ENCODE measurements at places on chromosomes 5 and 9.

- no peak for DNase-seq
Measured at GRCh38 chr5:76528547-76529331, 94.5 kb downstream of the F2RL2 start.

DNA sequence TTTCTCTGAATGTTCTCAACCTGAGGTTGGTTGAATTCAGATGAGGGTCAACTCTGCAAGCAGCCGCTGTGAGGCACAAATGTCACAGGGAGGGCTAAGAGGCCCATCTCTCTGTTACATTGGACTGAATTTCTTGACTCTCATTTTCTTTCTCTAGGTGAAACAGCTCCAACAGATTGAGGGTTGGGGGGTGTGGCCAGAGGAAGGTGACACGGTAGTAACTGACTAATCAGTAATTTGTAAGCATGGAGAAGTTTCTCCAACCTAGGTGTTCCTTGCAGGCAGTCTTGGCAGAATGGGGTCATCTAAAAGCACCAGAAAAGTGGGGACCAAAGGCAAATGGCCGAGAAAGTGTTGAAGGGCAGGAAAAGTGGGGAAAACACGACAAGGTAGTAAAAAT is 16.8 kb downstream of the CCT5 start:
- no peak for DNase-seq

DNA sequence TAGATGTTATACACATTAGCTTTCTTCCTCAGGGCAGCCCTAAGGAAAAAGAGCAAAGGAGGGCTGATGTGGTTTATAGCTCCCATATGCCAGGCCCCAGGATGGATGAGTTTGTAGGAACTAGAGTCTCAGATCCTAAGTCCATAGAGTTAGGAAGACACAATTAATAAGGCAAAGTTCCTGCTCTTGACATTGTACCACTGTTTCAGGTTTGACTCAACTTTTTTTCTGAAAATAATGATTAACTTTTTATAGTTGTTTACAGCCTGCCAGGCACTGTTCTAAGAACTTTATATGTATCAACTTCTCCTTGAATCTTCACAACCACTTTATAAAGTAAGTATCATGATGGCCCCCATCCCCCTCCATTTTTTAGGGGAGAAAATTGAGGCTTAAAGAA is 339.5 kb downstream of the PDE4D start:
- DNase-seq, result no peak

DNA sequence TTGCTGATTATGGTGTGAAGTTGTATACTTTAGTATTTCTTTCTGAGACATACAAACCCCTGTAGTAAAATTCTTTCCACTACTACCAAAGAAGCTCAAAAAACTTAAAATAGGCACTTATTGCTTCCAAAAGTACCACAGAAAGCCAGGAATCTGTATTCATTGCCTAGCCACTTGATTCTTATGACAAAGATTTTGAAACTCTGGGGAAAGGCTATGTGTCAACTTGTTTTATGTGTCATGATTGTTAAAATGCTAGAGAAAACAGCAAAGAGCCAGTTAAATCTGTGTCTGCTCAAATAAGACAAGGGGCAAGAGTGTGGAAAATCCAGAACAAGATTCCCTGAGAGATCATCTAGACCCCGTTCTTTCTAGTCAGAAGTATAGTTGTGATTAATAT is 6.0 kb downstream of the KIF2A start:
- DNase-seq, result peak; percentile 41

GRCh38 chr9:68706363-68707201 is 1.5 kb downstream of the PIP5K1B start:
- DNase-seq, result no peak

GRCh38 chr5:135310328-135310989 is 88.6 kb downstream of the MACROH2A1 start:
- DNase-seq, result no peak

- DNase-seq, result no peak
Measured at GRCh38 chr9:21210311-21210710, 3.4 kb upstream of the IFNA10 start.

DNA sequence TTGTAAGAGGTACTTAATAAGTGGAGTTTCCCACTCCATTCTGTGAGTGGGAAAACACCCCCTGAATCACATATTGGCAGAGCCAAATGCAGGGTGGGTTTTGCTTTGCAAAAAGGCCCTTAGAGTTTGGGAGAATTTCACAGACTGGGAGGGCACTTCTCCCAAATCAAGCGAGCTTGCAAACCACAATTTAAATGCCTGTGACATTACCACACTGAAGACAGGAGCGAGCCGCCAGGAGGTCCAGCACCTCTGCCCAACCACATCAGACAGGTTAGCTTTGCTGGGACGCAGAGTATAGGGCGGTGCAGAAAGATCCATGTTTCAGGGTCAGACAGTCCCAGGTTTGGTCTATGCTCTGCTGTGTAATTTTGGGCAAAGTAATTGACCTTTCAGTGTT is 2.3 kb downstream of the ALAD start:
- no peak for DNase-seq

DNA sequence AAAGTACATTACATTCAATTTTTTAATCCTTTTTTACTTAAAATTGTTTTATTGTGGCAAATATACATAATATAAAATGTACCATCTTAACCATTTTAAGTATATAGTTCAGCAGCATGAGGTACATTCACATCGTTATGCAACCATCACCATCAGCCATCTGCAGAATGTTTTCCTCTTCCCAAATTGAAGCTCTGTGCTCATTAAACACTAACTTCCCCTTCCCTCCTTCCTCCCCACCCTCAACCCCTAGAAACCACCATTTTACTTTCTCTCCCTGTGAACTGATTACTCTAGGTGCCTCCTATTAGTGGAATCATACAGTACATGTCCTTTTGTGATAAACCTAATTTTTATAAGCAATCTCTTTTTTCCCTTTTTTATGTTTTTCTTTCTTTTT is 15.6 kb downstream of the TEX53 start:
- DNase-seq, result peak; percentile 35

DNA sequence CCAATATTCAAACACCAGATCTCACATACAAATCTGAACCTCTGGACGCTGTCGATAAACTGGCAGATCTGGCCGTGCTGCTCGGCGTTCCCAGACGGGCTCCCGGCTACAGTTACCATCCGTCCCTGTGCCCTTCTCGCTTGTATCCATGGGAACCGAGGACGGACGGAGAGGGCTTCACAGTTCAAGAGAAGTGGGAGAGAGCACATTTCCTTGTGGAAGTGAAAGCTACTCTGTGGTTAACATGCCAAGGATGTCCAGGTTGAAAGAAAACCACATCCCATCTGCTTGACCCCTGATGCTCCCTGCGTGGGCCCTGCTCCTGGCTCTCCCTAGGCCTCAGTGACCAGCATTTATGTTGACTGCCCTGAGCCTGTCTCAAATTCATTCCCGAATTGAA is 6.3 kb upstream of the DBN1 start:
- peak; percentile 53 for DNase-seq

DNA sequence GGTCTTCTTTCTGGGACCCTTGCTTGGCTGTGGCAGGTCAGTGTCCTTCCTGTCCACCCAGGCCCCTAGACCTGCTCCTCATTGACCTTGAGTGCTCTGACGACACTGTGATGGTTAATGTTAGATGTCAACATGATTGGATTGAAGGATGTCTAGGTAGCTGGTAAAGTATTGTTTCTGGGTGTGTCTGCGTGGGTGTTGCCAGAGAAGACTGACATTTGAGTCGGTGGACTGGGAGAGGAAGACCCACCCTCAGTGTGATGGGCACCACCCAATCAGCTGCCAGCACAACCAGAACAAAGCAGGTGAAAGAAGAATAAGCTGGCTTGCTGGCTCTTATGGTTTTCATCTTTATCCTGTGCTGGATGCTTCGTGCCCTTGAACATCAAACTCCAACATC is 74.5 kb downstream of the CFAP90 start:
- no peak for DNase-seq

- DNase-seq, result no peak
Measured at GRCh38 chr5:126755593-126755992, 21.3 kb upstream of the LMNB1 start.

- DNase-seq, result peak; percentile 20
Measured at GRCh38 chr5:104178829-104179456, 616.4 kb upstream of the NUDT12 start.

DNA sequence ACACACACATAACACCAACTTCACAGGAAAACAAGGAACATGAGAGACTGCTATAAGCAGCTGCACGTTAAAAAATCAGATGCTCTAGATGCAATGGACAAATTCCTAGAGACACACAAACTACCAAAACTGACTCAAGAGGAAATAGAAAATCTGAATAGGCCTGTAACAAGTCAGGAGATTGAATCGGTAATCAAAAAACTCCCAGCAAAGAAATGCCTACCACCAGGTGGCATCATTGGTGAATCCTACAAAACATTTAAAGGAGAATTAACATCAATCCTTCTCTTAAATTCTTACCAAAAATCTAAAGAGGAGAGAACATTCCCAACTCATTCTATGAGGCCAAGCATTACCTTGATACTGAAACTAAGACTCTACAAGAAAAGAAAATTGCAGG is 54.9 kb downstream of the NDST1 start:
- peak; percentile 68 for DNase-seq

DNA sequence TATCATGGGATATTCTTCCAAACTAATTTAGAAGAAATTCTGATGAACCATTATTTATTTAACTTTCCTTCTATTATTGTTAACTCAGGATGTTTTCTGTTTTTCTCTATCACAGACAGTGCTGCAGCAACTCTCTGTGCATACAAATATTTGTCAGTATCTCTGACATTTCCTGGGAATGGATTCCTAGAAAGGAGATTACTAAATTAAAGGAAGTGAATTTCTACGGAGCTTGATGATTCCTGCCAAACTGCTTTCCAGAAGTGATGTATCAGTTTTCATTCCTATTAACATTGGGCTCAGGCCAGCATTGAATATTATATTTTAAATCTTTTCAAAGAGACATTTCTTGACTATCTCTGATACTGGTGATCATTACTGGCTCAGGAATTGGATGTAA is 26.0 kb upstream of the MAST4 start:
- no peak for DNase-seq

DNA sequence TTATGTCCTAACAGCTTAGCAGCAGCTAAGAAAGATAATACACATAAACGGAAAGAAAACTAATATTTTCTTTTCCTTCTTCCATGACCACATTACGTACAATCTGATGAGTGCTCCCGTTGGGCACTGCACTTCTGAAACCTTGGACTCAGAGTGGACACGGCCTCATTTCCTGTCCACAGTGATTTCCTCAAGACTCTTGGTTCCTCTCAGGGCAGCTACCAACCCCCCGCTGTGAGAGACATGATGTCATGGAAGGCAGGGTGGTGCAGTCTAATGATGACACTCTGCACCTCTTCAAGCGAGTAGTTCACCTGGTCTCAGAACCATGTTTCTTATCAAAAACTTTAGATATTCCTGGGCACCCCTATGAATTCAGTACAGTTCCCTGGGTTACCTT is 68.7 kb upstream of the CTSL start:
- peak; percentile 63 for DNase-seq

- DNase-seq, result no peak
Measured at GRCh38 chr9:99921875-99922710, 15.6 kb downstream of the STX17 start.

DNA sequence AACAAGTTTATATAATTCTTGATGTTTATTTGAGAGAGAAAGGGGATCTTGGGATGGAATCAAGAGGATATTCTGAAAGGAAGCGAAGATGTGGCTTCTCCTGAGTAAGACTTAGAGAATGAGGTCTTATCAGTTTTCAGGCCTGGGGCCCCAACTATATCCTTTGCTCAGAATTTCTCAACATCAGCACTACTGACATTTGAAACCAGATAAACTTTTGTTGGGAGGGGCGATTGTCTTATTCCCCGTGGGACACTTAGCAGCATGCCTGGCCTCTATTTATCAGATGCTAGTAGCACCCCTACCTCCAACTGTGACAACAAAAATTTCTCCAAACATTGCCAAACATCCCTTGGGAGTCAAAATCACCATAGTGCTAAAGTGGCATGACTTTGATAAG is 567.7 kb downstream of the MAT2B start:
- no peak for DNase-seq

DNA sequence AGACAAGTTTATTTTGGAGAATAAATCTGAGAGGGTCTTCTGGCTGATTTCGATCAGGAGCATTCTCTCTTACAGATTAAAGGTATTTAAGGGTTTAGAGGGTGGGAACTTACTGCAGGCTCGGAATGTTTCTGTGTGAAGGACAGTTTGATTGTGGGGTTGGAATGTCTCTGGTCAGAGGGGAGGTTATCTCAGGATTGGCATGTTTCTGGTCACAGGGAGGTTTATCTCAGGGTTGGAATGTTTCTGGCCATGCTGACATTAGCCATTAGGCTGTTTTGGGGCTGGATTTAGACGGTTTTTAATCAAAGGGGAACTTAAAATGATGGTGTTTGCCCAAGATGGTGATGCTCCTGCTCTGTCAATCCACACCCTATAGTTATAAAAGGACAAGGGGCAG is 95.2 kb downstream of the SLCO4C1 start:
- DNase-seq, result no peak

GRCh38 chr5:55582256-55582655 is 47.5 kb upstream of the PLPP1 start:
- DNase-seq, result peak; percentile 42

GRCh38 chr5:121890297-121890858 is 38.7 kb downstream of the FTMT start:
- no peak for DNase-seq

DNA sequence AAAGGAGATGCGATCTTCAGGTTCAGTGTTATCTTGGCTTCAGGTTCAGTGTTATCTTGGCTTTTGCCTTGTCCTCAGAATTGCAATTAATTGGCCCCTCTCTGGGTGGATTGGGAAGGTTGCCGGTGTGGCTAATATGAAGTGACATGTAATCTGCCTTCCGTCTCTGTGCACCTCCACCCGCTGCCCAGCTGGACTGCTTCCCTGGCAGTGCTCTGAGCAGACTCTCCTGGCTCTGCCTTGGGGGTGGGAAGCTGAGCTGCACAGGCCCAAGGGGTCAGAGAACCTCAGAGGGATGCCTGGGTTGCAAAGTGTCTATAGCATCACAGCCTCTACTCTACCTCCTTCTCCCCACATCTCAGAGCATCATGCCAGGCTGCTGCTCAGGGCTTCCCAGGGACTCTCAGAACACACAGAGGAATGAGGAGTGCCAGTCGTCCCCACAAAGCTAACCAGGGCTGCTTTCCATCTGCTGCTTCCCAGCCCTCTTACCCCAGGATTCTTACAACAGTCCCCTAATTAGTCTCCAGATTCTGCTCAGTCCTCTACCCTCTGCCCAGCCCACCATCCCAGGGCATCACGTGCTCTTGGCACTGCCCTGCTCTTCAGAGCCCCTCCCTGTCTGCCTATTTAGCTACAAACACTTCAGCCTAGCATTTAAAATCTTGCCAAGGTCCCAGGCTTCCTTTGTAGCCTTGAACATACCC is 54.4 kb upstream of the AFAP1L1 start:
- no peak for DNase-seq

- no peak for DNase-seq
Measured at GRCh38 chr5:38433160-38433861, 123.1 kb downstream of the LIFR start.
